ENCODE measurements at places on chromosomes 6 and 20.

DNA sequence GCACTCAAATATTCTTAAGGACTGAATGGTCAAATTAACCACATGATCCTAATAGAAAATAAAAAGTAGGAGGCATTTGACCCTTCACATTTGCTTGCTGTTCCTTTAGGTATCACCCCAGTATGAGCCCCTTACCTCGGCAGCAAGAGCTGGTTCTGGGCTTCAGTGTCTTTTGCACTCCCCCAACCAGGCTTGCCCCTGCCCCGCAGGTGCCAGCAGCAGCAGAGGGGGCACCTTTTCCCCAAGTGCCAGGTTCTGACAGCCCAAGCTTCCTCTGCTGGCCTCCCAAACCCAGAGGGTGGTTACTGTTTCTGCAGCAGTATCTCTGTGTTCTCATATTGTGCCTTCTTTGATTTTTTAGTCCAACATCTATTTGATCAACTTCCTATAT lies 23.2 kb downstream of the UBE2V1 start:
- DNase-seq = no peak

DNA sequence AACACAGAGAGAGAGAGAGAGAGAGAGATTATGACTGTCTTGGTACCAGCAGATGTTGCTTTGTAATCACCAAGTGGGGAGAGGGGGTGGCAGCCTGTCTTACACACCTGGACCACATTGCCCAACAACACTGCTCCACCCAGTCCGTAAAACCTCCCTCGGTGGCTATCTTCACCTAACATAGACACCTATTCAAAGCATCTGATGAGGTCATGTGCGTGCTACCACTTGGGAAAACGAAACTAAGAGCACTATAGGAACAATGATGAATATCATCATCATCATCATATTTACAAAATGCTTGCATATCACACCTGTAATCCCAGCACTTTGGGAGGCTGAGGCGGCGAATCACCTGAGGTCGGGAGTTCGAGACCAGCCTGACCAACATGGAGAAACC lies 24.1 kb upstream of the SALL4 start:
- DNase-seq = peak; percentile 7

GRCh38 chr20:46894971-46895905 lies 595 bp downstream of the EYA2 start:
- DNase-seq = peak; percentile 32

DNA sequence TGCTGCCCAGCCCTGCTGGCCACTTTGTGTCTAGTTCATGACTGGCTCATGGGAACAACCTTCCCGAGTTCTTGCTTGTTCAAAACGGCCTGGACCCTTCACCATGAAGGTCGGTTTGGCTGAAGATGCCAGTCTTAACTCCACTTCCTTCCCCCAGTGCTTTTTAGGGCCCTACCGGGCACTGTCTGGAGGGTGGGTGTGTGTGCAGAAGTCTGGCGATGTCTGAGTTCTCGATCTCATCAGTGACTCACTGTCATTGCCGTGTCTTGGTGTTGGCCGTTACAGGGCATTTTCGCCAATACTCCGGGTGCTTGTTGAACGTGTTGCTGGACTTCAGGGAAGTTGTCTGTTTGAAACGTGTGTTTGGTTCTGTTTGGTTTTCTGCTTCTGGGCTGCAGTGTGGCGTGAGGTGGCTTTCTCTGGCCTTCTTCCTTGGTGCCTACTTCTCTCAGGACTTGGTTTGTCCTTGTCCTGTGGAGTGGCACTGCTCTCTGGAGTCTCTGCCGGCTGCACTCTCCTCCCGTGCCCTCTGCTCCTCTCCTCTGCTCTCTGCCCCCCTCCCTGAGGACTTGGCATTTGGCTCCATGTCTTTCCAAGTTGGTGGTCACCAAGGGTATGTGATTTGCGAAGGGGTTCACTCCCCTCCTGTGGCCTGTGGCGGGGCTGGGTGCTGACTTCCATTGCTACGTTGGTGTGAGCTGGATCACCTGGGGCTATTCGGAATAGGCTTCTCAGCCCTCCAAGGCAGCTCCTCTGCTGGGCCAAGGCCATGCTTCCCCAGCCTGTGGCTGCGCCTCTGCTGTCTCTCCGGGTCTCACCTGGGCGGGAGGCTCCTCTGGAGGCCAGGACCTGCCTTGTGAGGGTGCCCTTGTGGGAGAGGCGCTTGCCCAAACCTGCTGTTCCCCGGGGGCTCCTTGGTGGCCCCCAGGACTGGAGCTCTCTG lies 38.2 kb downstream of the PYGB start:
- no peak for DNase-seq

Data from NCI-H2029 (cell line).